ENCODE measurements at places on chromosomes 3 and 15.
A peak's percentile ranks its signal among the peaks of the same experiment; 100 is the strongest.

- no peak for DNase-seq
Observed at GRCh38 chr3:10781981-10782380, 34.0 kb upstream of the SLC6A11 start.

DNA sequence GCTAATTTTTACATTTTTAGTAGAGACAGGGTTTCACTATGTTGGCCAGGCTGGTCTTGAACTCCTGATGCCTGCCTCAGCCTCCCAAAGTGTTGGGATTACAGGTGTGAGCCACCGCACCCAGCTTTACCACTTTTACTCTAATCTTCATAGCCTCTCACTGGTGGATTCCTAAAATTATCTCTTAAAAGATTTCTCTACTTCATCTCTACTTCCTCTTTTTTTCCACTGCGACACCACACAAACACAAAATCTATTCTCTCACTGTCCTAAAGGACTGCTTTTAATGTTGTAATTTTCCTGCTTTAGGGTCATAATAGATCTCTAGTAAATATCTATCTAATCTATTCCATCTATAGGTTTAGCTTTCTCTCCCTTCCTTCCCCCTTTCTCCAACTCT lies 34.0 kb upstream of the TBL1XR1 start:
- no peak for DNase-seq

GRCh38 chr15:65115086-65115485 lies at the start of gene UBAP1L:
Gene UBAP1L (minus strand): TSS chr15:65115200. CDS start chr15:65106215, 8,985 bp downstream.
- no peak for DNase-seq

DNA sequence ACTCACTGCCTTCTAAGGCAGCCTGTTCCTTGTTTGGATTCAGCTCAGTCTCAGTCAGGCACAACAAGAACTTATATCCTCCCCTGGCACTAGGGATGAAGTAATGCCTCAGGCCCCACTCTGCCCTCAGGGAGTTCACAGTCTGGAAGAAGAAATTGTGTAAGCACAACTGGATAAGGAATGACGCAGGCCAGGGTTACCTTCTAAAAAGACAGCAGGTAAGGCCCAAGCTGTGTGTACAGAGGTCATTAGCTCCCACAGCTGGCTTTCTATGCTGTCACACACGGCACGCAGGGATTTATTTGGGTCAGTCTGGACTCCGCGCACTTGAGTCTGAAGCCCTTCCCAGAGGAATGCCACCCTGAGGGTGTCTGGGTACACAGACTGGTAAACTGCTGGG lies 82.9 kb downstream of the IQSEC1 start:
- DNase-seq: no peak

DNA sequence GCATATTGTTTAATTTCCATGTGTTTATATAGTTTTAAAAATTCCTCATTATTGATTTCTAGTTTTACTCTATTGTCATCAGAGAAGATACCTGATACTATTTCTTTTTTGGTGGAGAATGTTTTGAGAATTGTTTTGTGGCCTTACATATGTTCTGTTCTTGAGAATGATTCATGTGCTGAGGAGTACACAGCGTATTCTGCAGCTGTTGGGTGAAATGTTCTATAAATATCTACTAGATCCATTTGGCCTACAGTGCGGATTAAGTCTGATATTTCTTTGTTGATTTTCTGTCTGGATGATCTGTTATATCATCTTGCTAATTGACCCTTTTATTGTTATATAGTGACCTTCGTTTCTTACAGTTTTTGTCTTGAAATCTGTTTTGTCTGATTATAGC lies 109.7 kb downstream of the UBE2E2 start:
- no peak for DNase-seq

- peak; percentile 72 for DNase-seq
Observed at GRCh38 chr3:44584646-44585501, at the start of gene ZNF660. Gene ZNF660 (plus strand): TSS chr3:44584964. CDS start chr3:44594194, 9,230 bp downstream.

DNA sequence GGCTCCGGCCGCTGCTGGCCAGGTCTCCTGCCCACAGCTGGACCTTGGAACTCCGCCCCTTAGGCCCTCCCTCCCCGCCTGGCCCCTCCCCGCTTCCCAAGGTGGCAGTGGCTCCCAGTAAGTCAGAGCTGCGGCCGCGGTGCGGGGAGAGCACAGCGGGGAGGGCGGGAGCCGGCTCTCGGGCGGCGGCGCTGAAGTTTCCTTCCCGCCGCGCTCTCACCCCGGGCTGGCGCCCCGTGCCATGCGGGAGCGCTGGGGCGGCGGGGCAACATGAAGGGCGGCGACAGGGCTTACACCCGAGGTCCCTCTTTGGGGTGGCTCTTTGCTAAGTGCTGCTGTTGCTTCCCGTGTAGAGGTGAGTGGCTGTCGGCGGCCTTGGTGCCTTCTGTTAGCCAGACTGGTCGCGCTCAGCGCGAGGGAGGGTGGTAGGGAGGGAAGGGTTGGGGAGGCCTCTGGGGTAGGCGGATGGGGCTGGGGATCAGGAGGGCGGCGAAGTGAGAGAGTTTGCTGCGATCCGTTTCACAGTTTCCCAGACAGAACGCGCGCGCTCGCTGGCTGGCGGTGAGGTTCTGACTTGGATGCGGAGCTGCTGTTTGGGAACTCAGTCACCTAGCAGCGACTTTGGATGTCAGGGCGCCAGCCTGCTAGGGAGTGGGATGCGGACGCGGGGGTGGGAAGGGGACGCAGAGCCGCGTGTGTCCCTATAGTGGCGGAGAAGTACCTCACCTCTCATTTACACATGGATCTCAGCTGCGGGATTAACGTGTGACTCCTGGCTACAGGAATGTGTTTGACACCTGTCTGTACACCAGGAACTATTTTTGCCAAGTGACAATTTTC lies 145.5 kb upstream of the UMPS start:
- DNase-seq: peak; percentile 4

GRCh38 chr3:65425880-65426279 lies 612.8 kb downstream of the MAGI1 start:
- no peak for DNase-seq

DNA sequence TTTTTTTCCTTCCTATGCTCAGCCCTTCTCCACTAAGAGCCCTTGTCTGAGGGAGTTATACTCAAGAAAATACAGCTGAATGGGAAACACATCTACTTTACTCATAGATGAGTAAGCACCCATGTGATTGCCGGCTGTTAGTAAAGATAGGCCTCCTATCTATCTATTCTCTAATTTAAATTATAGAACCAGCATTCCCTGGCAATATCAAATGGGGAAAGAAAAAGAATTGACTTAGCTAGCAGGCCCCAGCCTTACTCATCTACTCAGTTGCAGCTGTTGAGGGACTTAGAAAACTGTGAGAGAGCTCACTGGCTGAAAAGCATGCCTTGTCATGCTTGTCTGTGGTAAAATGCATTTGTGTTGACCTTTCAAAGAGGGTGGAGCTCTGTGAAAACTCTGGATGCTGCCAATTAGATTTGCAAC lies 116.9 kb upstream of the LRRFIP2 start:
- DNase-seq: no peak

- no peak for DNase-seq
Observed at GRCh38 chr3:48372377-48372770, 355 bp downstream of the FBXW12 start.

All from SHP77 (cell line).